ENCODE measurements at places on chromosomes 1 and 21. TPM values are rescaled to one million over a fixed set of nuclear protein-coding genes. Genes with fewer than 3 reads are reported as not detected.

The SIK1 gene
- total RNA-seq = 45.1 TPM

The LEFTY1 gene
- total RNA-seq = not detected

The TRMT1L gene
- total RNA-seq = 15.1 TPM

The TINAGL1 gene
- 192 TPM for total RNA-seq
